ENCODE measurements at places on chromosomes 11 and 22. TPM values are rescaled to one million over a fixed set of nuclear protein-coding genes. Genes with fewer than 3 reads are reported as not detected.

GRCh38 chr11:59833602-59834001, 11.7 kb downstream of the CBLIF start:
- ATAC-seq, result no peak

- ATAC-seq, result peak; percentile 6
These were observed 2.4 kb downstream of the ZDHHC24 start for GRCh38 chr11:66543263-66544107.

DNA sequence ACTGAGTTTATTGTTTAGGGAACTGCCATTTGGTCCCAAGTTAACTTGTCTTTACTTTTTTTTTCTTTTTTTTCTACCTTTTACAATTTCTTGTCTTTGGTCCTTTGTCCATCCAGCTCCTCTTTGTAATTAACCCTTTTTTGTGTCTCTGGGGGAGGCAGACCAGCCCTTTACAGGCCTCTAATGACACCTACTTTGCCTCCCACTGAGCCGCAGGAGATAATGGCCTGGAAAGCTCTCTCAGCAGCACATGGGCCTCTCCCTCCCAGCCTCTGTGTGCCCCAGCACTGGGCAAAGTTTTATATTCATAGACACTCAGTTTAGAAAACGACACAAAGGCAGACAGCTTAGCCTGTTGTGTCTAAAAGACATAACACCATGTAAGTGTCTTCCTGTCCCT, 480.4 kb downstream of the SOX6 start:
- ATAC-seq, result no peak

GRCh38 chr11:76637491-76638269, 32.9 kb downstream of the LRRC32 start:
- ATAC-seq, result no peak

GRCh38 chr11:120977266-120978137, 46.4 kb upstream of the TBCEL start:
- no peak for ATAC-seq

- no peak for ATAC-seq
These were observed 727.6 kb upstream of the LUZP2 start for GRCh38 chr11:23769214-23769613.

DNA sequence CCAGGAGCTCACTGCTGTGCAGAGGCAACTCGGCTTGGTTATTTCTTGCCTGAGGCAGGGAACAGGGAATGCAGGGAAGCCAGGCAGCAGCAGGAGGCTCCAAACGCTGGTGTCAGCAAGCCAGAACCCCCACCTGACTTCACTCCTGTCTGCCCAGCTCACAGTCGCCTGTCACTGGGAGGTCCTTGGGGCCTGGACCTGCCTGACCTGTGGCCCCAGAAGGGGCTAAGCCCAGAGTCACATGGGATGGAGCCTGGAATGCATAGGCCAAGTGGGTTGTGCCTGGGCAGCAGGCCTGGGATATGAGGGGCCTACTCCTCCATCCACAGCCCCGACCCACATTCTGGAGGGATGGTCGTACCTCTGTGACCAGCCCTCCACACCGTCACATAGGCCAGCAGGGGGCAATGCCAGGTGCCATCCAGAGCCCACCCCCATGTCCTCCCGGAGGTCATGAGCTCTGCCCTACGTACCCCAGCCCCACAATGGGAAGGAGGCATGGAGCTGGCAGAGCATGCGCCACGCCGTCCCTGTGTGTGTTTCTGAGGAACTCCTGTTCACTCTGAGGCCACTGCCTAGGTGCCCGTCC, 5.2 kb downstream of the RASSF7 start:
- no peak for ATAC-seq

DNA sequence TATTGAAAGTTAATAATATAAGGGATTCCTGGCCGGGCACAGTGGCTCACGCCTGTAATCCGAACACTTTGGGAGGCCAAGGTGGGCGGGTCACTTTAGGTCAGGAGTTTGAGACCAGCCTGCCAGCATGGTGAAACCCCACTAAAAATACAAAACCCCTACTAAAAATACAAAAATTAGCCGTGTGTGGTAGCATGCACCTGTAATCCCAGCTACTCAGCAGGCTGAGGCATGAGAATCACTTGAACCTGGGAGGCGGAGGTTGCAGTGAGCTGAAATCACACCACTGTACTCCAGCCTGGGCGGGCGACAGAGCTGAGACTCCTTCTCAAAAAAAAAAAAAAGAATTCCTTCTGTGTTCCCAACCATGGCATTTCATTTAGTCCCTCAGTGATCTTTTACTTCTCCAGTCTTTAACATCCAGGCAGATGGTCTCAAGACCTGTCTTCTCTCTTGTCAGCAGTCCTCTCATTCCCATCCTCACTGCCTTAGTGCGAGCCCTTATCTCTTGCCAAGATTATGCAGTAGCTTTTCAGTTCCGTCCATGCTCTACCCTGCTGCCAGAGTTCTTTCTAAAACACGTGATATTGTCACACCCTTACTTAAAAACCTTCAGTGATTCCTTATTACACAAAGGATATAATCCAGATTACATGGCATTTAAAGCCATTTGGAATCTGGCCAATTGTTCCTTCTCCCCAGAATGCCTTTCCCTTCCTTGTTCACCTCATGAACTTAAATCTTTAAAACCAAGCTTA, 17.9 kb downstream of the RTN3 start:
- no peak for ATAC-seq

GRCh38 chr11:46642627-46643335, 25.4 kb downstream of the ATG13 start:
- ATAC-seq, result no peak

DNA sequence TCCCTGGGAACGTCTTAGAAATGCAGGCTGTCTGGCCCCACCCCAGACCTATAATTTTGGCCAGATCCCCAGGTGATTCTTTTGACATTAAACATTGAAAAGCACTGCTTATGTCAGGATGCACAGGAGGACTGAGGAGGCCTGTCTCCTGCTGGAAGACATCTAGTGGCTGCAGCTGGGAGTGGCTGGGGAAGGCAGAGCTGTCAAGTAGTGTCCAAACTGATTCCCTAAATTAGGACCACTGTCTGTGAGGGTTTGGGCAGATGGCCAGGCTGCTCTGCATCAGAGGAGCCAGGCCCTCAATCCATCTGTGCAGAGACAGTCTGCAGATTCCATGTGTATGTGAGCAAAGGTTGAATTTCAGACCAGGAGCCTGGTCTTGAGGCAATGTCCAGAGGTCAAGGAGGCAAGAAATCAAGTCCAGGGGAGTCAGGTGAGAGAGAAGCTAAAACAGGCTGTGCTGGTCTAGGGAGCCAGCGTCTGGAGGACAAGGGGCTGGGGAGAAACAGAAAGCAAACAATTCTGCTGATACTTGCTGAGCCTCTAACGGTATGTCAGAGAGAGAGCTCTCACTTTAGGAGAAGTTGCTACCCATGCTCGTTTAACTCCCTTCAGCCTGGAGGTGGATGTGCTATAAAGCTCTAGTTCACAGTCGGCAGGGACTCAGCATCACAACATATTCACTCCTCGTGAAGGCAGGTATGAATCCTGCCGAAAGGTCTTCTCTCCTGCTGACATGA, 15.3 kb upstream of the SYTL2 start:
- no peak for ATAC-seq

- peak; percentile 60 for ATAC-seq
These were observed 43.6 kb downstream of the TMEM135 start for GRCh38 chr11:87081358-87081757.

GRCh38 chr11:89168396-89168795, 9.3 kb upstream of the TYR start:
- no peak for ATAC-seq

GRCh38 chr11:47233051-47233450, 15.6 kb downstream of the ACP2 start:
- ATAC-seq, result no peak

DNA sequence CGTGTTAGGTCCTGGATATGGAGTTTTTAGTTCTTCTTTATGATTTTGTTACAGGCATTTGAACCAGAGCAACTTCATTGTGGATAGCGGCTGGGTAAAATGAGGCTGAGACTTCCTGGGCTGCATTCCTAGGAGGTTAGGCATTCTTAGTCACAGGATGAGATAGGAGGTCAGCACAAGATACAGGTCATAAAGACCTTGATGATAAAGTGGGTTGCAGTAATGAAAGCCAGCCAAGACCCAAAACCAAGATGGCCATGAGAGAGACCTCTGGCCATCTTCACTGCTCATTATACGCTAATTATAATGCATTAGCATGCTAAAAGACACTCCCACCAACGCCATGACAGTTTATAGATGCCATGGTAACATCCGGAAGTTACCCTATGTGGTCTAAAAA, 23.4 kb upstream of the CLMP start:
- ATAC-seq, result no peak

DNA sequence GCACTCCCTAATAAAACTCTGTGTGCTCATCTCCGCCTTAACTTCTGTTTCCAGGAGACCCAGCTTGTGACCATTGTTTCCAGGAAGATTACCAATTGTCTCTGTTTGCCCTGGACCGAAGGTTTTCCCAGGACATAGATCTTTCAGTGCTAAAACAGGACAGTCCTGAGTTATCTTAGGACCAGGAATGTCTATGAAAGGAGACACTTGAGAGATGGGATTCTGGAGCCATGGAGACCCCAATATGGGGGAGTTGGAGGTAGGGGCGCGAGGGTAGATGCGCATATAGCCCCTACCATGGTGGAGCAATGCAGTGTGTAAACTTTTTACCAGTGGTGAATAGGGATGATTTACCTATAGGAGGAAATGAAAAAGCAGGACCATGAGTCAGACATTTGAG, 10.2 kb upstream of the PRAME start:
- no peak for ATAC-seq

GRCh38 chr11:66292543-66293332, 1.0 kb downstream of the TMEM151A start:
- ATAC-seq, result no peak

GRCh38 chr22:29152045-29152953, 53.4 kb upstream of the EMID1 start:
- no peak for ATAC-seq

- ATAC-seq, result no peak
These were observed at the start of gene ADAMTS8 for GRCh38 chr11:130428316-130429119. Gene ADAMTS8 (minus strand): TSS chr11:130428609. CDS start chr11:130428286, 323 bp downstream.

GRCh38 chr11:353179-353873, 16.0 kb upstream of the B4GALNT4 start:
- ATAC-seq, result no peak

DNA sequence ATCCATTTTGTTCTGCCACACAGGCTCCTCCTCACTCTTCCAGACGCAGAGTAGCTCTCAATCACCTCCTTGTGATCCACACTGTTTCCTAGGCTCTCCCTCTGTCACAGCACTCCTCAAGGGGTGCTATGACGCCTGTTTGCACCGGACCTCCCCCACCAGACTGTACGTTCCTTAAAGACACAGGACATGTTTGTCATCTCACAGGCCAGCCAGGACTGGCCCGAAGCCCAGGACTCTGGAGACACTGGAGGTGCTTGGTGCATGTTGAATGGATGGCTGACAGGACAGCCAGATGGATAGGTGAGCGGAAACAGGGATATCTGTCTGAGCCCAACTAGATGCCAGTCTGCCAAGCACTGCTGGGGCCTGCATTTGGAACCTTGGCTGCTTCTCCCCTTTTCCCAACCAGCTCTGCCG, 13.6 kb downstream of the PLA2G6 start:
- ATAC-seq, result no peak

DNA sequence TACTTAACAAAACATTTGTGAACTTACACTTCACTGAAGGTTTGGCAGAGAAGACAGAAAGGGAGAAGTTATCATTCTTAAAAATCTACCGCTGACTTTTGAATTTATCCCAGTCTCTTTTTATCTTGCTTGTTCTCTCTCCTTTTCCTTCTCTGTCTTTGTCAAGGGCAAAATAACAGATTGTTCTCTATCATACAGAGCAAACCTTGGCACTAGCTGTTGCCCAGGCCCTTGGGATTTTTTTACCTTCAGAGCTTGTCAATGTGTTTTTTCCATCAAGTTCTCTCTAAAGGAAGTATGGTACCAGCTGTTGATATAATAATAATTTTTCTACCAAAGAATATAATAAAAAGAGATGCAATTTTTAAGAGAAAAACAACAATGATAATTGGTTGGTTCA, 67.2 kb downstream of the PPME1 start:
- ATAC-seq, result no peak

- no peak for ATAC-seq
These were observed 2.8 kb downstream of the MYH9 start for GRCh38 chr22:36384766-36385481.

MMP3 gene
- not detected for total RNA-seq

OR52A1 gene
- not detected for total RNA-seq

MPPED2 gene
- not detected for total RNA-seq

PARVB gene
- total RNA-seq, result 50.2 TPM

GRAP2 gene
- 94.2 TPM for total RNA-seq

H19 gene
- total RNA-seq, result not detected

KCNJ1 gene
- total RNA-seq, result not detected

GRM5 gene
- not detected for total RNA-seq

PAFAH1B2 gene
- 53.7 TPM for total RNA-seq

MS4A4E gene
- total RNA-seq, result not detected

C22orf15 gene
- not detected for total RNA-seq

NRXN2 gene
- total RNA-seq, result 1.2 TPM

SBF1 gene
- 126 TPM for total RNA-seq

SLC17A6 gene
- total RNA-seq, result not detected

Data from activated T-helper 17 cell treated with anti-CD3 and anti-CD28 coated beads, Interleukin-2, amount 50 U/mL, for 72 hours (primary cell).